ENCODE measurements at places on chromosomes 7 and 10.

- DNase-seq: no peak
These were observed 124.4 kb downstream of the PIP4K2A start for GRCh38 chr10:22589851-22590514.

- no peak for DNase-seq
These were observed 14.7 kb upstream of the TMEM236 start for GRCh38 chr10:17737027-17737965.

DNA sequence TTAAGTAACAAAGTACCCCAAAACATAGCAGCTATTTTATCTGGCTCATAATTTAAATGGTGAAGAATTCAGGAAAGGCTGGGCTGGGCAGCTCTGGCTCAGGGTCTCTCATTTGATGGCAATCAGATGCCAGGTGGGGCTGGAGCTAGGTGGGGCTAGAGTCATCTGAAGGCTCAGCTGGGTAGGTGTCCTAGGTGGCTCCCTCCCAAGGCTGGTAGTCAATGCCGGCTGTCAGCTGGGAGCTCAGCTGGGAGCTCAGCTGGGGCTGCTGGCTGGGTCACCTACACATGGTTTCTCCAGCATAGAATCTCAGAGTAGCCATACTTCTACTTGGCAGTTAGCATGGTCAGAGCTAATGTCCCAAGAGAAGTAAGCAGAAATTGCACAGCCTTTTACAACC is 34.1 kb downstream of the OSBPL3 start:
- no peak for DNase-seq

DNA sequence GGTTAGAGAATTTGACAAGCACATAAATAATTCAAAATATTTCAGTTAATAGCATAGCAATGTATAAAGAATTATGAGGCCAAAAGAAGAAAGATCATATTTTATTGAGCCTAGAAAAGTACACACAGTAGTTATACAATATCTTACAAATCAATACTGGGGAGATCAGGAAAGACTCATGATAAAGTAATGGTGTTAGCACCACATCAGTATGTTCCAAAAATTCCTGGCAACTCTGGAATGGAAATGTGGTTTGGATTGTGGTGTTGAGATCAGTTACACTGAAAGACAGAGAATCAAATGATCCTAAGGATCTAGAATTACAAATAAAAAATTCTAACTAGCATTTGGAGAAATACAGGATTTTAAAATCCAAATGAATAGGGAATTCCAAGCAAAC is 420.5 kb upstream of the CNTNAP2 start:
- DNase-seq: no peak

DNA sequence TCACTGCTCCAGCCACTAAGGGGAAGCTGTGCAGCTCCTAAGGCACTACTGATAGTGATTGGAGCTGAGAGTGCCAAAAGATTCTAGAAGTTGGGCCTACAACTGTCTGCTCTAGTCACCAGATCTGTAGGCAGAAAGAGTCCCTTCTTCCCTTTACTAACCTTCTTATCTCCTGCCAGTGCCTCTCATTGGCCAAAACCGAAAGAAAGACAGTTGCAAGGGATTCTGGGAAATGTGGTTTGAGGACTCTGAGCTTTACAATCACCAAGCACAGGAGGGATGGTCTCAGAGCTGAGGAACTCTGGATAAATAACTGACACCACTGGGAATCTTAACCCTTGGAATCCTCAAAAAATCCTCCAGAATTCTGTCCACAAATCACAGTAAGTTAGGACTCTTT is 615.8 kb downstream of the CCSER2 start:
- DNase-seq: no peak

DNA sequence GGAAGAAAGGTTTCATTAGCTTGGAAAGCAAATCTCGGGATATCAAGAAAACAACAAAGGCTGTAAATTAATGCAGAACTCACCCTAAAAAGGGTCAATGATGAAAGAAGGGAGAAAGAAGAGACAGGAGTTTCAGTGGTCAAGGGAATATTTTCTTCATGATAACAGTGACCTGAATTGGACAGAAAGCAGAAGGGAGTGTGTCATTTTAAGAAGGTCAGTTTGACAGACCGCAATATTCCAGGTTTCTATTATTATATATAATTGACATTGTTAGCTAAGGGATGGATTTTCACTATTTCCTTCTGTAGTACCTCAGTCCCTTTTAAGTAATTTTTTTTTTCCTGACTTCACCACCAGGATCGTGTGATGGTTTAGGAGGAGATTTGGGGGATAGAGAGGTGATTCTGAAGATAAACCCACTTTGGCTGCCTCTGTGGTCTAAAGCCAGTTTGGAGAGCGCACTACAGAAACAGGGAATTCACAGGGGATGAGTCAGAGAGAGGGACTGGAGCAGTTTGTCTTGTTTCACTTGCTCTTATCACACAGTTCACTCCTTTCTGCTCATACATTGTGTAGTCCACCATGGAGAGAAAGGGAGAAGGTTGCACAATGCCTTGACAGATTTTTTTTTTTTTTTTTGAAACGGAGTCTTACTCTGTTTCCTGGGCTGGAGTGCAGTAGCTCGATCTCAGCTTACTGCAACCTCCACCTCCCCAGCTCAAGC is 417.9 kb downstream of the AUTS2 start:
- no peak for DNase-seq

DNA sequence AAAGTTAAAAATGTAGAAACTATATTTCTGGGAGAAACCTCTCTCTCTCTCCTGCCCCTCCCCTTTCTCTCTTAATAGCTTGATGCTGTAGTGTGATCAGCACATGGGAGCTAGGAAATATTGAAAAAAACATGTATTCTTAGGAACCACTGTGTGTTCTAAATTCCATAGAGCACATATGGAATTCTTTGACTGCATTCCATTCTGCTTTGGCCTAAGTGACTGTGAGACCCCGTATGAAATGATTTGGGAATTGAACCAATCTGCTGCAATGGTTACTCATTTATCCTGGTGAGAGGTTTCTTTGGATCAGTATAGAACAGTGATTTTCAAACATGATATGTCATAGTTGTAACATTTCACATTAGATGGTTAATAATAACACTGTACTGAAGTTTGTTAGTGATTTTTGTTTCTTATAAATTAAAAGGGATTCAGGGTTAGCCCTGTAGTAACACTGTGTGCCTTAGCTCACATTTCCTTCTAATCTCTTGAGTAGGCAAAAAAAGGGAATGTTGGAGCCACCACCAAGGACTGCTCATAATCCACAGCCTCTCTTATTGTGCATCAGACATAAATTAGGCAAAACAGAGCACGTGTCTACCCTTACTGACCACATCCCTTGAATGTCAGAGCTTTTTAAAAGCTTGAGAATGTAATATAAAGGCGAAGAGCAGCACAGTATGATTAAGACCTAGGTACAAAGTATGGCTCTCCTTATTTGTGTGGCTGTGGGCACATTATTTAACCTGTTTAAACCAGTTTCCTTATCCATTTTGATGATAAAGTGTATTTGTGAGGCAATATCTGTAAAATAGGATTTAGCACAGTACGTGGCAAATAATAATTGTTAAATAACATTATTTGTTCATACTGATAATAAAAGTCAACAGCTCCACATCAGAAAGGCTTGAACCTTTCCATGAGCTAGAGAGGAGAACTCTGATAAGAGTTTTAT is 69.1 kb downstream of the FAM185A start:
- no peak for DNase-seq

Measured in substantia nigra (tissue), 51 donors.